ENCODE measurements at places on chromosomes 6 and 20.
A peak's percentile ranks its signal among the peaks of the same experiment; 100 is the strongest.

GRCh38 chr20:3239026-3239866 is at the start of gene SLC4A11:
TSS of gene SLC4A11 (minus strand) at chr20:3239190. CDS start at chr20:3239137, 53 bp downstream.
- DNase-seq, result no peak

DNA sequence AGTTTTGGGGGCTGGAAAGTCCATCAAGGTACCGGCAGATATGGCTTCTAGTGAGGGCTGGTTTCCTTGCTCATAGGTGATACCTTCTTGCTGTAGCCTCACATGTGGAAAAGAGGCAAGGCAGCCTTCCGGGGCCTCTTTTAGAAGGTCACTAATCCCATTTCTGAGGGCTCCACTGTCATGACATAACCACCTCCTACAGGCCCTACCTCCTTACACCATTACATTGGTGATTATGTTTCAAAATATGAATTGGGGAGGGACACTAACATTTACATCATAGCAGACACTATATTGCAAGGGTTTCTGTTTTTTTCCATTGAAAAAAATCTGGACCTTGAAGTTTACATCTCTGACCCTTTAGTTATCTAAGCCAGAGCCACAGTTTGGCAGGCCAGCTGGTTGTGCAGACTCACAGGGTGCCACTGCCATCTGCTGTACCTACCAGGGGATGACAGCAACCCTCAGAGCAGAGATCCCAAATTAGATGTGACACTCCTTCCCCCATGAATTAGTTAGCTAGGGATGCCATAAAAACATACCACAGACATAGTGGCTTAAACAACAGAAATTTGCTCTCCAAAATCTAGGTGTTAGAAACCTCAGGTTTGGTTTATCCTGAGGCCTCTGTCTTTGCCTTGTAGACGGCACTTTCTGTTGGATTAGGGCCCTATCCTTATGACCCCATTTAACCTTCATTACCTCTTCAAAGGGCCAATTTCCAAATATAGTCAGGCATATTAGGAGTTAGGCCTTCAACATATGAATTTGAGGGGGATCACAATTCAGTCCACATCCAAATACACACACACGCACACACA is 166.4 kb upstream of the RNF217 start:
- peak; percentile 11 for DNase-seq

GRCh38 chr6:25178336-25179035 is 100.7 kb upstream of the CARMIL1 start:
- peak; percentile 79 for DNase-seq

- DNase-seq, result peak; percentile 40
These were observed 17.1 kb upstream of the BEND3 start for GRCh38 chr6:107132330-107132954.

DNA sequence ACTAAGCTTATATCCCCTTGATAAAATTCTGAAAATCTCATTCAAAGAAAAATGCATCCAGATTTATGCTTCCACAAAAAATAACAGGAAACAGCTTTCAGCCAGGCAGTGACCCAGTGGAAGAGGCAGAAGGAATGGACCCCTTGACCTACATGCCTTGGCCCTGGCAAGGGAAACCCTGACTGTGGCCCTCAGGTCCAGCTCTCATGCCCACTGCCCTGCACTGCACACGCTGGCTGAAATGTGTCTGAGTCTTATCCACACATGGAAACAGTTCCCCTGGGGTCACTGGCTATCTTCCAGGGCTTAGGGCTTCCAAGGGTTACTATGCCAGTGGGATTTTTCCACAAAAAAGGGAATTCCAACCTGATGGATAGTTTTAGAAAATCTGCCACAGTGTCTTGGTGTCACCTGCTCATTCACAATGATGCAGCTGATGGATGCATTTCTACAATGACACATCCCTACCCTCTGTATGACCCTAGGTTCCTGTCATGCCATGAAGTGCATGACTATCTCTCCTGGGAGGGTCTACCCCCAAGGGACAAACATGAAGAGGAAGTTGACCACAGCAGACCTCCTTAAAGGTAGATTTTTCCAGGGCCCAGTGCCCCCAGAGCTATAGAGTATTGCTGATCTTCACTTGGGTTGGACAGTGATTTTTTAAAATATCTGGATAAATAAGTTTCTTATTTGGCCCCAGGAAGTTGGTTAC is 121.9 kb upstream of the CD93 start:
- DNase-seq, result no peak

DNA sequence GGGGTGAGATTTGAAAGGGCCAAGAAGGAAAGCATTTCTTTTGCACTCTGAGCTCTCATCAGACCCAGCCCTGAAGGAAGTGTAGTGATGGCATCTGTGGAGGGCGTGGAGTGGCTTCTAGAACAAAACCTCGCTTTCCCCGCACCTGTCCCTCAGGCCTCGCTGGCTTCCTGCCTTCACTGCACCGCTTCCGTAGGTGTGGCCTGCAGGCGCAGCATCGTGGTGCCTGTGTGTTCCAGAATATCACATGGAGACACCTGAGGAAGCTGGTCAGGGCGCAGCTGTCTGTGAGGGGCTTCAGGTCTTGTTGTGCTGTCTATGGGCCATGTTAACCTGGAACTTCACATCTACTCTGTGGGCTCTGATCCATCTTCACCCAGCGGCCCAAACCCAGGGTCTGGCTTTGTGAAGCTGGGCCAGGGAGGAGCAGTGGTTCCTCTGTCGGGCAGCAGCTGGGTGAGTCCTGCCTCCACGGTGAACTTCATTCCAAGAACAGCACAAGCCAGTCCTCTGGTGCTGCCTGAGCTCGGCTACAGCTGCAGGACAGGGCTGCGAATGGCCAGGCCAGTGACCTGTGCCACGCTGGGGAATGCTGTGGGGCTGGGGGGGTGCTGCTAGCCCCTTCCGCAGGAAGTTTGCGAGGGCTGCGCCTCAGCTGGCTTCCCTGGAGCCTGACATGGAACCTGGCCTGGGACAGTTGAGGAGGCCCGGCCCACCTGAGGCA is 40.9 kb downstream of the DSTN start:
- DNase-seq, result peak; percentile 74

DNA sequence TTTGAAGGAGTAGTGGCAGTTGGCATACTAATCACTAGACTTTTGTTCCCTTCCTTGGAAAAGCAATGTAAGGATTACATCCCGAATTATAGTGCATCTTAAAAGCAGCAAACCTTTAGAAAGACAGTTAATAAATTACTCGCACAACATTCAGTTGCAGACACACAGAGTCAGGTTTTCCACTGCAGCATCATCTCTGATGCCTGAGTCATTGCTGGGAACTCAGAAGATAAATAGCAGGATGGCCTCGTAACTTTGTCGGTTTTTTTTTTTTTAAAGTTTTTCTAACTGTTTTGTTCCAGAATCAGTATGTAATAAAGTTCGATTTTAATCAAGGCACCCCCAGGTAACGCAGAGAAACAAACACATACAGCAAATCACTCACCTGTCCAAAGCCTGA is 34.3 kb downstream of the GJA10 start:
- no peak for DNase-seq

DNA sequence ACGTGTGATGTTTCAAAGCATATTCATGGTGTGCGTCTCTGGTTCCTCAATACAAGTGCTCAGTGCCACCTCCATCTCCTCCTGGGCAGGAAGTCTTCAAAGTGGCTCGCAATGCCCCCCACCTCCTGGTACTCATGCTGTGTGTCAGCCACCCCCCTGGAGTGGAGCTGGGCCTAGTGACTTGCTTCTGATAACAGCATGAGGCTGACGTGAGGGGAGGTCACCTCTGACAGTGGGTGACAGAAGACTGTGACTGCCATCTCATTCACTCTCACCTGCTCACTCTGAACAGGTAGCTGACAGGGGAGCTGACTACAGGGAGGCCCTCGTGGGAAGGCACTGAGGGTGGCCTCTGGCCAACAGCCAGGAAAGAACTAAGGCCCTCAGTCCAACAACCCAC is 92.4 kb upstream of the NFATC2 start:
- no peak for DNase-seq

DNA sequence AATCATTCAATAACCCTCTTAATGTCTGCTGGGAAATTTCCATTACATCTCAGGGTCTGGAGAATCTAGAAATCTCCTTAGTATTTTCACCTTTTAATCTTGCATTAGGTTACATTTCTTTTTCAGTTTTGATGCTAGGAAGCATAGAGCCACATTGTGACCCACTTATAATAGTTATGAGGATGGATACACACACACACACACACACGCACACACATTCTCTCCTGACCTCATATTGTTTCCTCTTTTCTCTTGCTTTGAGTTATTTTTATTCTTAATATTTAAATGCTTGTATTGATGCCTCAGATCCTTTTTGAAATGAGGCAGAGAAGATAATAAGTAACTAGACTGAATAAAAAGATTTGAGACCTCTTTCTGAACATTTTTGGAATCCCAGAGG is 128.4 kb downstream of the KLHL32 start:
- DNase-seq, result peak; percentile 73

DNA sequence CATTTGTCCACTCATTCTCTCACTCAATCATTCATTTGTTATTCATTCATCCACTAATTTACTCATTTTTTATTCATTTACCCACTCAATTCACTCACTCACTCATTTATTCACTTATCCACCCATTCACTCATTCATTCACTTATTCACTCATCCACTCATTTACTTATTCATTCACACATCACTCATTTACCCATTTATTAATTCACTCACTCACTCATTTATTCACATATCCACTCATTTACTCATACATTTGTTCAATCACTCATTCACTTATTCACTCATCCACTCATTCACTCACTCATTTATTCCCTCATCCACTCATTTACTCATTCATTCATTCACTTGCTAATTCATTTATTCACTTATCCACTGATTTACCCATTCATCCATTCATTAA is 129.1 kb downstream of the TTLL2 start:
- DNase-seq, result no peak

- DNase-seq, result no peak
These were observed 81.7 kb downstream of the YTHDF1 start for GRCh38 chr20:63134201-63134612.

- DNase-seq, result no peak
These were observed 23.2 kb downstream of the TXNDC5 start for GRCh38 chr6:7887278-7887991.

DNA sequence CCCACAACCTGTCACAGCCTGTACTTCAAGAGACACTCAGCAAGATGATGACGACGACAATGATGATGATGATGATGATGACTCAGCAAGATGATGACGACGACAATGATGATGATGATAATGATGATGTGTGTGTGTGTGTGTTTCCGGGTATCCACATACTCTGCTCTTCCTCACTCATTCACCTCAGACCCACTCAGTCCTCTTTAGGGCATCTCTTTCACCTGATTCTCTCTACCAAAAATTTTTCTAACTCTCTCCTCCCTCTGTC is 1.2 kb upstream of the EIF6 start:
- DNase-seq, result no peak

- no peak for DNase-seq
These were observed 28.2 kb downstream of the NCOA3 start for GRCh38 chr20:47529840-47530239.

GRCh38 chr20:64137598-64138031 is 26.6 kb upstream of the MYT1 start:
- no peak for DNase-seq

DNA sequence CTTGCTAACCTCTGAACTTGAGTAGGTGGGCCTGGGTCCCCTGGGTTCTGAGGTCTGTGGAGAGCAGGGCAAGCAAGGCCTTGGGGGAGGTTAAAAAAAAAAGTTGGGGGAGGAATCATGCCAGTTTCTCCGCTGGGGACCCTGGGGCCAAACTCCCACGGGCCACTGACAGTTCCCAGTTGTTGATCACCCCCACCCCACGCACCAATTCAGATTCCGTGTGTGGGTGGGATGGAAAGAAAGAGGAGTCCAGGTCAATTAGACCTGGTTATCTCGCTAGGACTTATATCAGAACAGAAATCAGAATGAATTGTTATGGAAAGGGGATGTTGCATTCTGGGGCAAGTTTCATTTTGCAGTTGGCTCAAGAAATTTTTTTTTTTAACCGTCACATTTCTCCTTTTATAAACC is 46.7 kb upstream of the SUPT3H start:
- DNase-seq, result no peak

DNA sequence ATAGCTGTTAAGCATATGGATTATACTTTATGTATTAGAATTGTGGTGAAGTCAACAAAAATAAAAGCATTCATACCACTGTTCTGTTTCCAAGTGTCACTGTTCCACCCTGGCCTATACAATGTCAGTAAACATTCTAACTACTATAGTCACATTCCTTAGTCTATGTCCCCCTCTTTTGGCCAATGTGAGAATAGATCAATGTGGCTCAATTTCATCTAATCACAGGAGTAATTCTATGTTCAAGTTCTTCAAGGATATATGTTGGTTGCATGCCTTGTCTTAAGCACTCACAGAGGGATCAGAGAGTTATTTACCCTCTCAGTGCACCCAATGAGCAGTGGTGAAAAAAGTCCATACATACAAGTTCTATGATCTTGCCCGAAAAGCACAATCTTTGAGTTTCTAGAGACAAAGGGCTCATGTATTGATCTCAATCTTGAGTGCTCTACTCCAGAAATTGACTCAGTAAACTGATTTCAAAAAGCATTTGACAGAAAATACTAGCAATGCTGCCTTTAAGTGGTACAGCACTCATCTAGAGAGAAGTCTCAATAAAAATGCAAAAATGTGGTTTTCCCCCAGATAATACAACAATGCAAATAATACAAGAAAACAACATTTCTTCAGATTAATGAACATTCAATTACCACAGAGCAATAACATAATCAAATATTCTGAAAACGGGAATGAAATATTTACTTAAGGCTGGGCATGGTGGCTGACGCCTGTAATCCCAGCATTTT is 16.5 kb downstream of the SMLR1 start:
- peak; percentile 71 for DNase-seq

DNA sequence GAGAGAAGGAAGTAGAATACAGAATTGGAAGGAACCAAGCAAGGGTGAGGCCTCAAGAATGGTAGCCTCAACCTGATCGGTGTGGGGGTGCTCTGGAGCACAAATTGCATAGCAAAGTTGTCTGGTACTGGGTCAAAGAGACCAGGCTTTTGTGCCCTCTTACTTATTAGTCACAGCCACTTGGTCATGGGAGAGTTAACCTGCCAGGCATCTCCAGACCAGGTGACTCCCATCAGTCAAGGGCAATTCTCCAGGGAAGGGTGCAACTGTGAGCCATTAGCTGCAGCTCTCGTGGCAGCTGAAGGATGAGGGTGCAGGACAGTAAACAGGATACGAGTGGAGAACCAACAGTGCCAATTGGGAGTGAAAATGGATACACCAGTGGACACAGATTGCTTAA is 47.7 kb upstream of the PLCB4 start:
- DNase-seq, result no peak

DNA sequence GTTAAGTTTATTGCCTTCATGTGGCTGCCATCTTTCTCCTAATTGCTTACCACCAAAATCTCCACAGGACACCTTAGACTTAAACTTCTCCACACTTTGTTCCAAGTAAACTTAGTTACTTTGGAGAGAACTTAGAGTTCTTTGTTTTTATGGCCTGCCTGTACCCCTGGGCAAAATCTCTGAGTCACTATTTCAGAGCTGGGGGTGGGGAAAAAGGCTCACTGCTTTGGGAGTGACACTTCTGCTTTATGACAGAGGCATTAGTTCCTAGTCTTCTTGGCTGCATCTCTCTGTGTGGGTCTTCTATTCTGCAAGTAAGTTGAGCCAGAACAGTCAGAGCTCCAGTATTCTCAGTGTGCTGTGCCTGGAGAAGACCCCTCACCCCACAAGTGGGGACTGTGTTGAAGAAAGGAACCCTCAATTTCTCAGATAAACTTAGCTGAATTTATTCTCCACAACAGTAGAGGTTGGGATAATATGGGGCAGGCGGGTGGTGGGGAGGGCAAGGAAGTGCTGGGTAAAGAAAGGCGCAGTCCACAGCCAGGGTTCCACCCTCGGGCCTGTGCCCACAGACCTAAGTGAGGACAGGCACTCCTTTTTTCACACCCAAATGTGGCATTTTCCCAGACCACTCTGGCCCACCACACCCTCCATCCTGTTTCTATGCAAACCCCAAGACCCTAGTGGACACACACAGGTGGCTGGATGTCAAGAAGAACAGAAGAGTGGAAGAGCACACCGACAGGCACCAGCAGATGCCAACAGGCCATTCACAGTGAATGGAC is 636.6 kb upstream of the MAN1A1 start:
- peak; percentile 13 for DNase-seq
